Activated CD8-positive, alpha-beta T cell treated with anti-CD3 and anti-CD28 coated beads, Interleukin-2, amount 10 ng/mL, durations not matched to agents 7 days and 5 days (primary cell): ENCODE measurements at places on chromosomes 12 and 14.
A peak's percentile ranks its signal among the peaks of the same experiment; 100 is the strongest.

- no peak overlapping the region for H3K4me3 ChIP-seq
- H3K27ac ChIP-seq = no peak overlapping the region
- no peaks in the 10 kb centered on the region for H3K4me1 ChIP-seq
- DNase-seq = no peak
Observed at GRCh38 chr12:120984351-120984898, 6.1 kb downstream of the HNF1A start.

- no peaks in the 10 kb centered on the region for H3K27me3 ChIP-seq
- H3K4me3 ChIP-seq = peak overlapping the region; percentile 86
- peaks cover 26% of the 10 kb centered on the region for H3K4me1 ChIP-seq
- H3K36me3 ChIP-seq = peaks cover 17% of the 10 kb centered on the region
- peak overlapping the region; percentile 97 for H3K27ac ChIP-seq
Observed at GRCh38 chr12:109572506-109572845, 828 bp downstream of the MMAB start.

- peak overlapping the region; percentile 81 for H3K27ac ChIP-seq
- peaks cover 2% of the 10 kb centered on the region for H3K27me3 ChIP-seq
- H3K4me3 ChIP-seq = peak overlapping the region; percentile 82
- peak; percentile 29 for DNase-seq
- H3K4me1 ChIP-seq = peaks cover 40% of the 10 kb centered on the region
- peaks cover 4% of the 10 kb centered on the region for H3K36me3 ChIP-seq
Observed at GRCh38 chr12:121297435-121297991, 1.0 kb upstream of the CAMKK2 start.

- H3K27me3 ChIP-seq = peaks cover 84% of the 10 kb centered on the region
- no peak overlapping the region for H3K27ac ChIP-seq
- H3K4me3 ChIP-seq = no peak overlapping the region
Observed at GRCh38 chr14:60644666-60645065, 4.6 kb downstream of the SIX1 start.

- no peak overlapping the region for H3K4me3 ChIP-seq
- no peak for DNase-seq
- no peak overlapping the region for H3K27ac ChIP-seq
- no peaks in the 10 kb centered on the region for H3K27me3 ChIP-seq
- H3K36me3 ChIP-seq = no peaks in the 10 kb centered on the region
Observed at GRCh38 chr12:75097003-75097402, 112.6 kb downstream of the KCNC2 start.

- H3K27ac ChIP-seq = no peak overlapping the region
- H3K4me1 ChIP-seq = no peaks in the 10 kb centered on the region
- H3K4me3 ChIP-seq = no peak overlapping the region
- no peak for DNase-seq
- H3K27me3 ChIP-seq = peaks cover 1% of the 10 kb centered on the region
Observed at GRCh38 chr12:45557016-45557415, 172.5 kb upstream of the ARID2 start.

DNA sequence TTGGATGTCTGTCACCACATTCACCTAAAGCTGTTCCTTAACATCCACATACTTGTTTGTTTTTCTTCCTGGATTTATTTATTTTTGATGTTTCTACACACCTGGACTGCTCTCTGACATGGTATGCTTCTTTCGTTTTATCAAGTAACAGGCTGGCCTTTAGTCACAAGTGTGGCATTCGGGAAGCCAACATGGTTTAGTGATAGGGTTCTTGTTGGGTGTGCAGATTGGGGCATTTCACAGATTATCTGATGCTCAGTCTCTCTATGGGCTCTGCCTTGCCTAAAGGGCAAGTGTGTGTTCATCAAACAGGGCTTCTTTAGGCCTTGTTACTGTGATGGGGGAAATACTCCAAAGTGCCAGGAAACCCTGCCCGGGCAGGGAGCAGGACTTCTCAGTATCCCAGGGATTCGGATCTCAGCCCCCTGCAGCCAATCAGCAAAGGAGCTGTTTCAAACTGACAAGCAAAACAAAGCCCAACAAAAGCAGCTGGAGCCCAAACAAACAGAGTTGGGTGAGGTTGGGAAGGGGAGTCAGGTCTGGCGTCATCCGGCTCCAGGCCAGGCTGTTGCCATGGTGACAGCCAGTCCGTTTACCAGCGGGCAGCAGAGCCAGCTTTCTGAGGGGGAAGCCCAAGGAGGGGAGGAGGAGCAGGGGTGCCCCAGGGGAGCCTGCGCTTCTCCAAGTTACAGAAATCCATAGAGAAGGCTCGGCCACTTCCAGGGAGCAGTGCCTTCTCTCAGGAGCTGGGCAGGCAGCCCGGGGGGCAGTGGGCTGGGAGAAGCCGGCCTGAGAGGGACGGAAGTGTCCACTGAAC lies 31.9 kb downstream of the FOS start:
- peaks cover 7% of the 10 kb centered on the region for H3K27me3 ChIP-seq
- H3K36me3 ChIP-seq = no peaks in the 10 kb centered on the region
- DNase-seq = no peak
- no peak overlapping the region for H3K27ac ChIP-seq
- peaks cover 29% of the 10 kb centered on the region for H3K4me1 ChIP-seq

GRCh38 chr12:68305278-68305677 lies 26.9 kb downstream of the MDM1 start:
- DNase-seq = no peak
- H3K36me3 ChIP-seq = peaks cover 65% of the 10 kb centered on the region
- H3K27me3 ChIP-seq = no peaks in the 10 kb centered on the region
- H3K27ac ChIP-seq = no peak overlapping the region
- no peaks in the 10 kb centered on the region for H3K4me1 ChIP-seq
- H3K4me3 ChIP-seq = no peak overlapping the region

GRCh38 chr14:38203929-38204718 lies 3.6 kb upstream of the SSTR1 start:
- peaks cover 10% of the 10 kb centered on the region for H3K4me1 ChIP-seq
- H3K27ac ChIP-seq = no peak overlapping the region
- no peaks in the 10 kb centered on the region for H3K36me3 ChIP-seq
- H3K27me3 ChIP-seq = peaks cover 29% of the 10 kb centered on the region
